ENCODE measurements at places on chromosomes 1 and 21. TPM values are rescaled to one million over a fixed set of nuclear protein-coding genes. Genes with fewer than 3 reads are reported as not detected.
A peak's percentile ranks its signal among the peaks of the same experiment; 100 is the strongest.

Gene AGMAT
- total RNA-seq: 0.35 TPM

Gene FCRL4
- not detected for total RNA-seq

DNA sequence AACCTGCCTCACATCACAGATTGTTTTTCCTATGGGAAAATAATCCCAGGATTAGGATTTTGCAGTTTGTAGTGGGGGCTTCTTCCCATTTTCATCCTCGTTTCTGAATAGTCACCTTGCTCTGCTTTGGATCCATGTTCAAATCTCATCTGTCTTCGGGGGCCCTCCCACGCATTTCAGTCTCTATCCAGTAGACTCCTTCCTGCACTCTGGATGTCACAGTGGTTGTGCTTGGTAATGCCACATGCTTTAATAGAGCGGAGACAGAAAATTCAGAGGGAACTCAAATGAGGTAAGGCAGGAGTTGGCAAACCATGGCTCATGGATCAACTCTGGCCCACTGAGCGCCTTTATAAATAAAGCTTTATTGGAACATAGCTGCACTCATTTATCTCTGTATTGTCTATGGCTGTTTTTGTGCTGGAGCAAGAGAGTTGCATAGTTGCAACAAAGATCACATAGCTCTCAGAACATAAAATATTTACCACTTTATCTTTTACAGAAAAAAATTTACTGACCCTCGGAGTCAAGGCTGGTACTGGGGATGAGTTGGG, 101.0 kb downstream of the SPATA46 start:
- no peak for DNase-seq

DNA sequence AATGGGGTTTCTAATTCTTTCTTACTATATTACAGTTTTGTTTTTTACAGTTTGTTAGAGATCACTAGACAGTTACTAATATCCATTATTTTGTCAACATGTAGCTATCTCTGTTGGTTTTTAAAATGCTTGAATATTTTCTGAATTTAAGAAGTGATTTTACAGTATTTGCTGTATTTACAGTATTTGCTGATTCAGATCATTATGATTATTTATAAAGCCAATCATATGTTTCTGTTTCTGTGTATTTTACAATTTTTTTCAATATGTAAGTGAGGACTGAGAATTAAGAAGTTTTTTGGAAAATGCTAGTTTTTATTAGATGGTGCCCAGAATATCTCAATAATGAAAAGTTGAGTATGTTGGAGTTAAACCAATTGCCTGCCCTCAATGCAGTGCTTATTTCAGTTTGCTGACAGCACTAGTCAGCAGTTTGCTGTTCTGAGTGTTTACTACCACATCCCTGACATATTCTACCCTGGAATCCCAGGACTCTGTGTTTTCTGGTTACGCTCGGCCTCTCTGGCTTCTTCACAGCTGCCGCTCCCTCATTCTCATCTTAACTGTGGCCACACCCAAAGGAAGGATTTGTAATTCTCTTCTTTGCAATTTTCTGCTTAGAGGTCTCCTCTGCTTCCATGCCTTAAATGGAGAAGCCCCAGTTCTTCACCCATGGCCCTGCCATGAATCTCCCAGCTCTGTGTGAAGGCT, 68.0 kb upstream of the BACH1 start:
- DNase-seq: no peak

- no peak for DNase-seq
Observed at GRCh38 chr1:93621246-93621645, 60.4 kb downstream of the BCAR3 start.

DNA sequence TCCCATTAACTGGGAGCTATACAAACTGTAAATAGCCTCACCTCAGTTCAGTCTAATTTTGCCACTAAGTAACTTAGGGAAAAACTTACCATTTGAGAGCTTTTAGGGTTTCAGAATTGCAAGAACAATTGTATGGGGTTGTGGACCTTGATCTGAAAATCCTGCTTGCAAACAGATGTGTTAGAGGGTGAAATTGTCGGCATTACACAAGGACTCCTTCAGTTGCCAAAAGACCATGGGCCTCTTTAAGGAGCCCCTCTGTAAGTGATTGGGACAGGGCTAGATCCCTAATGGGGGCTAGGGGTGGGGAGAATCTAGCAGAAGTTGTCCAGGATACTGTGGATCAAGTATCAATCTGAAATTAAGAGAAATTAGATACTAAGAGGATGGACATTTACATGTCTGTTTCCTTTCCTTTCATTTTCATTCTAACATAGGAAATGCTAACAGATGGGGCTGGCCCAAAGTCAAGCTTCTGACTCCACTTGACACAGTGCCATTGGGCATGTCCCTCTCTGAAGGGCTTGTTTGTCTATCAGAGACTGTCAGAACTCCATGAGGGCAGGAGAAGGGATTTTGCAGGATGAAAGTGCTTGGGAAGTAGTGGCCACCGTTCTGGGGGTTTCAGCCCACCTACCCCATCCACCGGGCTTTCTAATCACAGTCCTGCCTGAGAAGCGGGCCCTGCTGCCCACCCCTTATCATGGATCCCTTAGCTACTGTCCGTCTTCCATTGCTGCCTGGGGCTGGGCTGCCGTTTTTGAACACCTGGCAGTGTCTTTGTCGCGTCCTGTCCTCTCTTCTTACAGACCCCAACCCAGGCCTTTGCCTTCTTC, 54.7 kb downstream of the STUM start:
- no peak for DNase-seq

GRCh38 chr1:15994081-15994480, 10.0 kb upstream of the SRARP start:
- no peak for DNase-seq

GRCh38 chr1:118266436-118266835, 81.4 kb upstream of the SPAG17 start:
- DNase-seq: no peak

- peak; percentile 58 for DNase-seq
Observed at GRCh38 chr1:148334339-148335130, 148.6 kb downstream of the PPIAL4G start.

DNA sequence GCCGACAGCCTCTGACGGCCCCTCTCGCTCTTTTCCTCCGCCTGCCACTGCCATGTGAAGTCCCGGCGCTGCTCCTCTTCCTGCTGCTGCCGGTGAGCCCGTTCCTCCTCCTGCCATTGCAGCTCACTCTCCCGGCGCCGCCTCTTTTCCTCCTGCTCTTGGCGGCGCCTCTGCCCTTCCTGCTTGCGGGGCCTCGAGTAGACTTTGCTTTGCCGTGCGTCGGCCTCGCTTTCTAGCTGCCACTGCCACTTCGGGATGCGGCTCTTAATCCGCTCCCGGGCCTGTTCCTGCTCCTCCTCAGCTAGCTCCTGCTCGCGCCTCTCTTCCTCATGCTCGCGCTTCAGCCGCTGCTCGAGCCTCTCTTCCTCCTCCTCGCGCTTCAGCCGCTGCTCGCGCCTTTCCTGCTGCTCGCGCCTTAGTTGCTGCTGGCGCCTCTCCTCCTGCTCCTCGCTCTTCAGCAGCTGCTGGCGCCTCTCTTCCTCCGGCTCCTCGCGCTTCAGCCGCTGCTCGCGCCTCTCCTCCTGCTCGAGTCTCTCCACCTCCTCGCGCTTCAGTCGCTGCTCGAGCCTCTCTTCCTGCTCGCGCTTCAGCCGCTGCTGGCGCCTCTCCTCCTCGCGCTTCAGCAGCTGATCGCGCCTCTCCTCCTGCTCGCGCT, 4.3 kb downstream of the TCHH start:
- peak; percentile 3 for DNase-seq

- no peak for DNase-seq
Observed at GRCh38 chr1:2290171-2290578, 62.1 kb downstream of the SKI start.
